ENCODE measurements at places on chromosomes 16 and 17.

DNA sequence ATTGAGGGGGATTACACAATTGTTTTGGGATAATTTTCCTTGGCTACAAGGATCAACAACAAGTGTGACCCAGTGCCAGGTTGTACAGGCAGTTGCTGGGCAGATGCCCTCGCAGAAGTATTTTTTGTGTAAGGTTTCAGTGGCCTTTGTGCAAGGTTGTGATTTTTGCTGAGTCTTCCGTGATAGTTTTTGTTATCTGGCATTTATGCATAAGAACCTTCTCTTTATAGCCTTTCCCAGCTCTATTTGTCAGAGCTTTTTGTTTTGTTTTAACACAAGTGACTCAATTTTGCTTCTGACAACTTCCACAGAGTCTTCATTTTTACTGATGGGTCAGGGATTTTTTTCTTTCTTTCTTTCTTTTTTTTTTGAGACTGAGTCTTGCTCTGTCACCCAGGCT is 6.7 kb upstream of the PRPSAP1 start:
- DNase-seq, result no peak

DNA sequence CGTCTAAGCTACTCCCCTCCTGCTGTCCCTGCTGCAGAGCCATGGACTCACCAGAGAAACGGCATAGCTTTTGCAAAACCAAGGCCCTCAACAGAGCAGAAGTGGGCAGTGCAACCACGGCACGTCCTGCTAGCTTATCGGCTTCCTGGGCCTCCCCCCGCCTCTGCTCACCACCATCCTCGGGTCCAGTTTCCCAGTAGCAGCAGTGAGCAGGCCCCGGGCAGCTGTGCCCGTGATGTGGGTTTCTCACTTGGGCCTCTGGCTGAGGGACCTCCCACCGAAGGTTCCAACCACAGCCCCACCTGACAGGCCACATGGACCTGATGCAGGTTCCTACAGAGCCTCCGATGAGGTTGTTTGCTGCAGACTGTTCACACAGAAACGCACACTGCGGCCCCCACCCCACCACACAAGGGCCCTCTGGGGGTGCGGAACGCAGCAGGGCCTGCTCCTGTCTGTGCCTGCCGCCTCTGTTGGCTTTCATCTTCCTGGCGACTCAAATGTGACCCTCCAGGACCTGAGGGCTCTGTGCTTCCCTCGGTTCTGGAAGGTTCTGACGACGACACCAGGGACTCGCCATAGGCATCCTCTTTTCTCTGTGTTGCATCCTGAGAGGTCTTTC is 24.8 kb downstream of the PDIA2 start:
- DNase-seq, result no peak

DNA sequence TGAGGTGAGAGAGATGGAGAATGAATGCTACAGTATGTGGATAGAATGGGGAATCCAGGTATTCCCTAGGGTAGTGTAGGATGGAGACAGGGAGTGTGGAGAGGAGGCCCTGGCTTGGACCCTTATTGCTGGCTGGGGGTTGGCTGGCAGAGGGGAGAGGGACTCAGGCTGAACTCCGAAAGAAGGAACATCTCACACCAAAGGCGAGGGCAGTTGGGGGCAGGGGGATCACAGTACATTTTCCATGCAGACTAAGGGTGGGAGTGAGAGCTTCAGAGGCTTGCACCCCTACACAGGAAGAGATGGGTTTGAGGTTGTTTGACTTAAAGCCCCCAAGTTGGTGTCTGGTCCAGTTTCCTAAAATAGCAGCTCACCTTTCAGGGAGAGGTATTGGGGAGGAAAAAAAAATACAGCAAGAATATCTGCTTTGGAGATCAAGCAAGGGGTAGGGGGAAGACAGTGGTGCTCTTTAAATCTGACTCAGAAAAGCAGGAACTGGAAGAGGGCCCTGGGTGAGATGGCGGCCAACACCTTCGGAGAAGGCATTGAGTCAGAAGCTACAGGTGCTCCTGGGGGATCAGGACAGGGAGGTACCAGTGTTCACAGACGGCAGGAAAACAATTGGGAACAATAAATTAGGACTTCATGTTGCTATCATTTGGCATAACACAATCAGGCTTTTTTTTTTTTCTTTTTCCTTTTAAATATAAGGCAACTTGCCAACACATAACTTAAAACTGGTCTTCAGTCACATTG is 12.4 kb downstream of the TRAF4 start:
- DNase-seq, result no peak

DNA sequence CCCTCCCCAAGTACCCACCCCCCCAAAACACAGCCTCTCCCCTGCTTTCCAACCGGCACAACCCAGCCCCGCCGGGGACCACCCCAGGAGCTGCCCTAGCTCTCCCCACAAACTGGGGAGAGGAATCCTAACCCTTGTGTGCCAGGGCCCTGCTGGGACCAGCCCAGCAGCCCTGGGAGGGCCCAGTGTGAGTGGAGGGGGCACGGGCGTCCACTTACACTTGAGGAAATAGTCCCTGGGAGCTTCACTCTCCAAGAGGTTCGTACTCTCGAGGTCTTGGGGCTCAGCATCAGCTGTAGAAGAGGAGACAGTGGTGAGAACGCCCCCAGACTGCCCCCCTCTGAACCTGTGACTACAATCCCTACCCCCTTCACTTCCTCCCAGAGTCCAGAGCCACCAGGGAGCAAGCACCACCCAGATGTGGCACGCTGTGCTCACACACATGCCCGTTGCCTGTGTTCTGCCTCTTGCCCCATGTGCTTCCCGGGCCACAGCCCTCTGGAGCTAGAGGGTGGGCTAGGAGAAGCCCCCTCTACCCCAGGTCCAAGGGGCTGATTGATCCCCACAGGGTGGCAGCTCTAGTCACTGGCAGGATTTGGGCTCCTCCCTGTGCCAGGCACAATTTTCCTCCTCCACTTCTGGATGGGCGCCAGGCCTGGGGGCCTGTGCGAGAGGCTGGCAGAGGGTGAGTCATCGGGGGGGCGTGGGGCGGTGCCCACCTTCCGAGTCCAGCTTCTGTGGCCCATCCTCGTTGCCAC is 3.0 kb downstream of the TRIM47 start:
- DNase-seq, result no peak

- DNase-seq, result no peak
Observed at GRCh38 chr16:25493136-25493811, 198.5 kb upstream of the HS3ST4 start.

DNA sequence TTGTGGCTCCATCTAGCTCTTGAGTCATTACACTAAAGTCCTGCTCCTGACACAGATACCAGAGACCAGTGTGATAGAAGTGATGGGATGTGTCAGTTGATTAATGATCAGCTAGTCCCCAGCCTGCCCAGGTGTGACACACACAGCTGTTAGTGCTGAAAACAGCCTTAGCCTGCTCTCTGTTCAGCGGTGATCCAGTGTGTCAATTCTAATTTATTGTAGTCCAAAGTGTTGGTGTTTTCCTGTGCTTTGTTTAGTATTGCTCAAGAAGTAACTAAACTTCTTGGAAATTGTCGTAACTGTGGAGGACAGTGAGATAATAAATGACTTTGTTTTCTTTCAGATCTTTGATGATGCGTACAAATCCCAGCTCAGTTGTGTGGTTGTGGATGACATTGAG is 92.3 kb downstream of the WNT3 start:
- DNase-seq, result no peak

DNA sequence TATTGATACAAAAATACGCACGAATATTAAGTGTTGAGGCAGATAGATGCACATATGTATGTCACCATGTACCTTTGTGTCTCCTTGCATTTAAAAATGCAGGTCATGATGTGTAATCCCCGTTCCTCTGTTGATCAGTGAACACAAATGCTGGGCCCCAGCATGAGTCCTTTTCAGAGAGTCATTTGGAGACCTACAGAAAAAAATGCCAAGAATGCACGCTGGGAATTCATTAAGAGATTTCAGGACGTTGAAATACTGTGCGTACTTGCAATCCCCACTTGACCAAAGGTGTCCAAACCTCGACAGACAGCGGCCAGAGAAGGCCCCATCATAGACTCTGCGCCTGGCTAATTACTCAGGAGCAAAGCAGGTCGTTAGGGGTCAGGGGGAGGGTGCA is 496.0 kb downstream of the MAF start:
- DNase-seq, result no peak

DNA sequence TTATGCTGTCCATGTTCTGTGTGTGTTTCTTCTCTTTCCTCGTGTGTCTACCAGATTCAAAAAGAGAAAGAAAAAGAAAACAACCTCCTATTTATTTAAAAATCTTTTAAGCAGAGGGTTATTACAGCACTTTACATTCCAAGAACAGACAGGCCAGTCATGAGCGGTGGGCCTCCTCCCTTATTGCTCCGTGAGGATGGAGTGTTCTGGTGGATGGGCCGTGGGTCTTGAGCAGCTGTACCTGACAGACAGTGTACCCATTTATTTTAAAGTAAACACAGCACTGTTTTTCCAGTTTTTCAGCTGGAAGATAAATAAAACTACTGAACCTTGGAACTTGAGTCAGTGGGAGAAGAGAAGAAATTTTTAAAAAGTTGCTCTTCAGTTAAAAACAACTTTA is 52.4 kb downstream of the WWP2 start:
- DNase-seq, result no peak

DNA sequence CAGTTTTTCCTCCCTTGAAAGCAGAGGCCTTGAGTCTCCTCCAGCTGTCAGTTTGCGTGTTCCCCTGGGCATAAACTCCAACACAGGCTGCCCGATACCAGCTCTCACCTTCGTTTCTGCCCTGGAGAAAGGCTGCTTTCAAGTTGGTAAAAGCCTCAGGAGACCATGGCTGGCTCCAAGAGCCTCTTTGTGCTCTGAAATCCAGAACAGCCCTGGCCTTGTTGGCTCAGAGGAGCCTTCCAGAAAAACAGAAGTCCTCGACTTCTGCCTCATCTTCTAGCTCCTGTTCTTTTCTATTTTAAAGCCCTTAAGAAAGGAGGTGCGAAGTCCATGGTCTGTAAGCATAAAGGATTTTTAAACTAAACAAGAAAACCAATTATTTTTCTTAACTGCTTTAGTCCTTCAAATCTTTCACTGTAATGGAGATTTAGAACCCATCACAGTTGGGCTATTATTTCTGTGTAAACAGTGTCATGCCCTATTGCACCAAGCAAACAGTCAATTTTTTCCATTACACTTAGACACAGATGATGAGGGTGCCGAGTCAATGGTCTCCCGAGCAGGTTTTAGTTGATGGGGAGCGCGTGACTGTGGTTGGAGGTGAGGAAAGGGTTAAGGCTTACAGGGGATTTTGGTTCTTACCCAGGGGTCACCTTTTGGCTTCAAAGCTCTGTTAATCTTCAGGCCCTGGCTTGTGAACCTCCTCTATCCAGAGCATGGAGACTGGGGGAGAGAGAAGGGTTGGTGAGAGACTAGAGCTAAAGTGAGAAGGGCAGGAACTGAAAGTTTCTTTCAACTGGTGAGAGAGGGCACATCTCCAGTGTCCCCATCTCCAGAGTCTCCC is 212.8 kb downstream of the MSI2 start:
- DNase-seq, result no peak

- DNase-seq, result no peak
Observed at GRCh38 chr16:17340804-17341203, 130.0 kb downstream of the XYLT1 start.

DNA sequence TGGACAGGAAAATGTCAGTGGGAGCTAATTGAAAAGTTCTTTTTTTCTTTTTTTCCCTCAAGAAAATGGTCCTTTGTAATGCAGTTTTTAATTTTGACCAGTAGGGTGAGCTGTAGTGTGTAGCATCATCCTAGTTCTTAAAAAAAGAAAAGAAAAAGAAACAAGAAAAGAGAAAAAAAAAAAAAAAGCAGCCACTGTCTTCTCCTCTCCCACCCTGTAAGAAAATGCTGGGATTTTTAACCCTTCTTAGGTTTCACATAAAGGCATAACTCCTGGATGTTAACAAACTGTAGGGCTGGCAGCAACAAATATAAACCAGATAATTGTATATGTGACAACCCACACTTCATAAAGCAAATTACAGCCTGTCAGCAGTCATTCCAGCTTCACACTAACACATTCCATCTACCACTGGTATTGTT is 78.1 kb downstream of the SKAP1 start:
- no peak for DNase-seq

DNA sequence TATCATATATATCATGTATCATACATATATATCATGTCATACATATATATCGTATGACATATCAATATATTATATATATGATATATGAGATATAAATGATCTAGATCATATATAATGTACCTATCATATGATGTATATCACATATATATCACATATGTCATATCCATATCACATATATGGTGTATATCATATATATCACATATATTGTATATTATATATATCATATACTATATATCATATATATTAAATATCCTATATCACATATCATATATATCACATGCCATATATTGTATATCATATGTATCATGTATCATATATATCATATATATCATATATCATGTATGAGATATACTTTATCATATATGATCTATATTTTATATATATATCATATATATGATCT is 355.9 kb upstream of the RBFOX1 start:
- DNase-seq, result no peak

DNA sequence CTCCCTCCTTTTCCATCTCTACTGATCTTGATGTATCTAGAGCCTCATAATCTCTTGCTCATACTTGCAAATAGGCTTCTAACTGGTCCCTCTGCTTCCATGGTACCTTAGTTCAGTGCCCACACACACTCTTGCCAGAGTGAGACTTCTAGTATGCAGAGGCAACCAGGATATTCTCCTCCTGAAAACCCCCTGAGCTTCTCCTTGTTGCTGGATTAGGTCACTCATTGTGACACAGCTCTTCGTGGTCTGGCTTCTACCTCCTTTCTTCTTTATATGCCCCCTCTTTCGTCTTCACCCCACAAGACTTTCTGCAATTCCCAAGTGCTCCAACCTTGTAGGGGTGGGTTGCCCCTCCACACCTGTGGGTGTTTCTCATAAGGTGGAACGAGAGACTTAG is 2.5 kb upstream of the FAM20A start:
- DNase-seq, result no peak

GRCh38 chr16:11201498-11202259 is 54.3 kb downstream of the SOCS1 start:
- no peak for DNase-seq

GRCh38 chr17:80797741-80798594 is 193.7 kb upstream of the CHMP6 start:
- no peak for DNase-seq

DNA sequence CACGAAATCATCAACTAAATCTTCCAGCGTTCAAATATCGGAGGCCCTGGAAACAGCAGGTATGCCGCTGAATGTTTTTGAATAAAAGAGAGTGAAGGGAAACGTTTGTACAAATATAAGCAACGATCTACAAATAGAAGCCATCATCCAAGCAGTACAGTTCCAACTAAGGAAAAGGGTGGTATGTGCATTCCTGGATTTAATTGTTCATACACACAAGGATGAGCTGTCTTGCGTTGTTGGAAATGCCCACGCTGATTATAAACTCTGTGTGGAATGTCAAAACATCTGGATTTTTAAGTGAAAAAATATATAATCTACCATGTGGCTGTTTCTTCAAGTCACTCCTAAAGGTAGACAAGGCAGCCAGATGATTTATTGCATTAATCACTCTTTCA is 191.8 kb upstream of the HSBP1 start:
- no peak for DNase-seq

DNA sequence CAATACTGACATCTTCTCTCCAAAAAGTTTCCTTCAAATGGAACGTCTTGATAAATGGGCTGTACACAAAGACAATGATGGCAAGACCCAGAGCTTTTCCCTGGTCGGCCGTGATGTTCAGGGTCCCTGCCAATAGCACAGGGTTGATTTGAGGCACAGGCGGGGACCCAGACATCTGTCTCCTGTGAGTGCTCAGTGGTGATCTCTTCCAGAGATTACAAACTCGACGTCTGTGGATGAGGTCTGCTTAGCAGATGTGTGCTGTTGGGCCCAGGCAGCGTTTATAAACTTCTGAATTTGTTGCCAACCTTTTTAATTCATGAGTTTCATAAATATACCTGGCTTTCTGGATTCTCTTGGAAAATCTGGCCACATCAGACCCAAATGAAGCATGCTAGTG is 14.9 kb downstream of the CPPED1 start:
- no peak for DNase-seq

Measured in CD4-positive, alpha-beta T cell treated with Interferon alpha-2 for 1 hour (primary cell).